ENCODE measurements at places on chromosomes 4 and X.

- peak; percentile 78 for DNase-seq
Measured at GRCh38 chr4:140308366-140309123, 64.9 kb upstream of the SCOC start.

DNA sequence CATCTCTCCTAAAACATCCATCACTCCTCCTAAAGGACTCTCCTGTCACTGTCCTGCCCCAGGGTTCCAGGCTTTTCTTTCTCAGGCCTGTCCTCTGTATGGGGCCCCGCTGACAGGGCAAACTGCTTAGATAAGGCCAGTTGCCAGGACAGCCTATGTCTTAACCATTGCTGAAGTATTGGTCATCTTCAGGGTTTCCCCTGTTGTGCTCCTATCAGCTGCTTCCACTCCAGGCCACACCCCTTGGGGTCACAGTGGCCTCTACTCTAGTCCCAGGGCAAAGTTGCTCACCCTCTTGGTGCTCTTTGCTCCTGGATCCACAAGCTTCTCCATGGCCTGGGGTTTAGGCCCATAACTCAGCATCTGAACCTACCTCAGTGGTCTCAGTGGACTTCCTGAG, 138.0 kb upstream of the PJA1 start:
- DNase-seq: peak; percentile 3

DNA sequence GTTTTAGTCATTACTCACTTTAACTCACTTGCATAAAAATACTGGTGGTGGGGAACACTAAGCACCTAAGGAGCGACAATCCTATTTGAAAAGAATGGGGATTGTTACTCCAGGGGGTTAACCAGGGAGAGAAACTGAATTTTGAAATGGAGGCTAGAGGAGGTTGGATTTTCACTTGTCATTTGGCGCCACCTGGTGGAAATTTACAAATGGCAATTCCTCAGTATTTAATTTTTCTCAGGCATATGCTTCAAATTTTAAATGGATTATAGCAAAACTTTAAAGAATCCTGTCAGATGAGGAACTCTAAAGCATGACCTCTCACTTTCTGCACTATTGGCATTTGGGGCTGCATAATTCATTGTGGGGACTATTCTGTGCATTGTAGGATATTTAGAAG, 2.7 kb upstream of the GEMIN8 start:
- peak; percentile 58 for DNase-seq

- DNase-seq: no peak
Measured at GRCh38 chrX:46676399-46677356, 82.2 kb downstream of the SLC9A7 start.

DNA sequence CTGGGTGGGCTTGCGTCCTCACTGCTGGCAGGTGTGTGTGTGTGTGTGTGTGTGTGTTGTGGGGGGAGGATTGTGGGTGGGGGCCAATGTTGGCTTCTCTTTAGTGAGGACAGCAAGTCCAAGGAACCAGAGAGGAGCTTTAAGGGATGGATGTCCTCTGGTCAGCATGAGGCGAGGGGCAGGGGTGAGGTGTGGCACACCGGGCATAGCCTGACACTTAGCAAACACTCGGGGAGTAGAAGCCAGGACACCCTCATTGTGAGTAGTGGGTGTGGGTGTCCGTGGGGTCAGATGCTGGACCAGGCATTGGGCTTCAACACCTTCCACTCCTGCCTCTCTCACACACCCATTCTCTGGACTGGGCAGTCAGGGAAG, 2.8 kb downstream of the SORCS2 start:
- no peak for DNase-seq

DNA sequence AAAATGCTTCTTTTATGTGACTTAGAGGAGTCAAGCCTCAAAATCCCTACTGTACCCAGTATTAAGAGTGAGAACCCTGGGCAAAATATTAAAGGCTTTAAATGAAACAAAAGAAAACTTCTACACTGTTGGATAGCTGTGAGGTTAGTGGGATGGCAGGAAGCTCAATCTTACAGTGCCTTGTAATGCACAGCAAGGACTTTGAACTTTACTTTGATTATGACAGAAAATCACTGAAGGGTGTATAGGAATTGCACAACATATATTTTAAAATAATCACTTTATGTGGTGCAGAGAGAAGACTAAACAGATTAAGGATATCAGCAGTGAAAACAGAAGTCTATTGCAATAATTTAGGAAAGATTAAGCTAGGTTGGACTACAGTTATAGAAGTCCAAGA, 1333.4 kb downstream of the ADGRL3 start:
- DNase-seq: no peak

- peak; percentile 35 for DNase-seq
Measured at GRCh38 chr4:57158221-57158620, 48.0 kb upstream of the IGFBP7 start.

GRCh38 chrX:129769467-129770154, 10.1 kb upstream of the SASH3 start:
- DNase-seq: no peak

DNA sequence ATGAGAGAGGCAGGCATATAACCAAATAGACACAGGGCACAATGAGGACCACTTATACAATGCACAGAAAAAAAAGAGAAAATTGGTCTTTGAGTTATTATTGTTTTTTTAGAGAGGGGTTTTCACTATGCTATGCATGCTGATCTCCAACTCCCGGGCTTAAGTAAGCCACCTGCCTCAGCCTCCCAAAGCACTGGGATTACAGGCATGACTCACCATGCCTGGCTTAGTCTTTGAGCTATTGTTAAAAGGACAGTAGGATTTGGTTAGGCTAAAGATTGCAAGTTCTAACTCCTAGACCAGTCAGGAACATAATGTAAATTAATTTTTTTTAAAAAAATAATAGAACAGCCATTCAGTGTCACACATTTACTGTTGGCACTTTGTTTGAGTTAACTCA, 340.1 kb downstream of the GPAT3 start:
- DNase-seq: peak; percentile 25

- DNase-seq: no peak
Measured at GRCh38 chrX:39301036-39301435, 499.8 kb downstream of the MID1IP1 start.

GRCh38 chr4:168923526-168924194, 86.4 kb downstream of the CBR4 start:
- peak; percentile 76 for DNase-seq

DNA sequence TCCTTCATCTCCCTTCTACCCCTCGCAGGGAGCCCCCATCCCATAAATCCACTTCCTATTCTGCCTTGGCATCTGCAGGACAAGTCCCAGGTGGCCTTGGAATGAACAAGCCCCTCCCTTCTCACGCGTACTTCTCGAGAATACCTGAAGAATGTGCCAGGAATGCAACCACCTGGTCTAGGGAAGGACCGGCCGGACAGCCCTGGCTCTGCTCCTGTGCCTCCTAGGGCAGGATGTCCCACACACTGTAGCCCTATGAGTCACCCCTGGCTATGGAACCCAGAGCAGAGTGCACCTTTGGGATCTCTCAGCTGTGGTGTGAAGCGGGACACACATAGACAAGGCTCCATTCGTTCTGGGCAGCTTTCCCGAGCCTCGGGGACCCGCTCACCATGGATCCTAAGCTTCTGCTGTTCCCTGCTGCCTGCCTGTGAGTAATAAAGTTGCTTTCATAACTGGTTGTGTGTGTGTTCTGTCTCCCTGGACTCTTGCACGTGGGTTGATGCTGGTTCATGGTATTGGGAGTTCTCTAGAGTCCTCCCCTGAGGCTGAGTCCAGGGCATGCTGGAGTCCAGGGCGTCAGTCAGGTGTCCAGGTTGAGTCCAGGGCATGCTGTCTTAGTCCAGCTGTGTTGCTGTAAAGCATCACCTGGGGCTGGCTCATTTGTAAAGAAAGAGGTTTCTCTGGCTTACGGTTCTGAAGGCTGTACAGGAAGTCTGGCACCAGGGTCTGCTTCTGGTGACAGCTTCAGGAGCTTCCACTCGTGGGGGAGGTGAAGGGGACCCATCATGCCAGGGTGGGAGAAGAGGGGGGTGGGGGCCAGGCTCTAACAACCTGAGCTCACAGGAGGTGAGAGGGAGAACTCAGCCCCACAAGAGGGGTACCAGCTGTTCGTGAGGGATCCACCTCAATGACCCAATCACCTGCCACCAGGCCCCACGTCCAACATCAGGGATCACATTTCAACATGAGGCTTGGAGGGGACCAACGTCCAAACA, 7.4 kb upstream of the PDE6B start:
- no peak for DNase-seq

GRCh38 chrX:96568071-96568470, 116.6 kb upstream of the DIAPH2 start:
- no peak for DNase-seq

GRCh38 chr4:25283948-25284347, 28.6 kb upstream of the ZCCHC4 start:
- no peak for DNase-seq

DNA sequence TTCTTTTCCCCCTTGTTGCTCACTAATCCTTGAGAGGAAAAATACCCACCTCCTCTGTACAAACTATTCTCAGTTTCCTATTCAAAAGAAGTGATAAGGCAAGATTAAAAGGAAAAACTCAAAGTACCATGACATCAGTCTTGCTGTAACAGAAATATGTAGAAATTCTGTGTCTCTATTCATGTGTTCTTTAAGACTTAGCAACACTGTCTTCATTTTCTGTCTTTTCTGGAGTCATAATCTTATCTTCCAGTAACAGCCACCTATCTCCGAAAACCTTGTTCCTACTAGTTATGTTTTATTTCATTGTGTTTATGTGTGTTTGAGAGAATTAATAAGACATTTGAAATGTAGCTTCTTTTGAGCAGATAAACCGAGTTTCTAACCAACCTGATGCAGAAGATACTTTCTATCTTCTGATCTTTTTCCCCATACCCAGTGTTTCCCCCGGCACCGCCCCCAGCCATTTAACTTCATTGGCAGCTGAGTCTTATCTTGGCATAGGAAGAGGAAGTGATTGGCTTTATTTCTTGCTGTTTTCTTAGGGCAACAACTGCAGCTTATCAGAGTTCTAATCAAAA, 8.0 kb downstream of the FAM241A start:
- DNase-seq: no peak

- DNase-seq: peak; percentile 22
Measured at GRCh38 chrX:130896026-130896425, 7.0 kb downstream of the ENOX2 start.

DNA sequence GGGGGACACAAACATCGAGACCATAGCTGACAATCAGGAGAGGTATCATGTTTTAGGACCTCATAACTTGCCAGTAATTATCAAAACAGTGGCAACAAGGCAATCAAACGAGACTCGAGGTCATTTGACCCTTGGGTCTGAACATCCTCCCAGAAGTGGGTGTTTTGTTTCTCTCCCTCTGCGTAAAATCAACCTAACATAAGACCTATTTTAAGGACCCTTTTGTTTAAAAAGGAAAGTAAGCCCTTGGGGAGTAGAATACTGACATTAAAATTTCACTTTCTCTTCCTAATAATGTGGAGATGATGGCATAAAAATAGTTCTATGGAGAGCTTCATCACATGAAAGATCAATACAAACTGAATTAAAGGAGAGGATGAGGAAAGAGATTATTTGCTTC, 106.2 kb upstream of the PUDP start:
- DNase-seq: no peak

- no peak for DNase-seq
Measured at GRCh38 chr4:8392591-8393190, 47.8 kb downstream of the ACOX3 start.

GRCh38 chr4:184237612-184238011, 19.9 kb upstream of the ENPP6 start:
- no peak for DNase-seq

- DNase-seq: peak; percentile 24
Measured at GRCh38 chrX:14697451-14697850, 168.1 kb downstream of the GLRA2 start.

- DNase-seq: peak; percentile 46
Measured at GRCh38 chr4:80446664-80447063, 111.1 kb downstream of the CFAP299 start.

GRCh38 chr4:88841635-88842034, 144.0 kb upstream of the NAP1L5 start:
- peak; percentile 67 for DNase-seq

GRCh38 chr4:10088135-10089010, 28.2 kb downstream of the WDR1 start:
- DNase-seq: no peak

- no peak for DNase-seq
Measured at GRCh38 chr4:16439768-16440167, 213.5 kb upstream of the TAPT1 start.

All from EH (cell line).